Endothelial cell (in vitro differentiated cells): ENCODE measurements at places on chromosomes 13 and 19.

- H3K27ac ChIP-seq, result no peak overlapping the region
- H3K36me3 ChIP-seq, result peaks cover 4% of the 10 kb centered on the region
- peaks cover 14% of the 10 kb centered on the region for H3K4me1 ChIP-seq
- H3K4me3 ChIP-seq, result no peak overlapping the region
- H3K27me3 ChIP-seq, result peaks cover 3% of the 10 kb centered on the region
Observed at GRCh38 chr19:38429055-38429810, 3.2 kb upstream of the RASGRP4 start.

DNA sequence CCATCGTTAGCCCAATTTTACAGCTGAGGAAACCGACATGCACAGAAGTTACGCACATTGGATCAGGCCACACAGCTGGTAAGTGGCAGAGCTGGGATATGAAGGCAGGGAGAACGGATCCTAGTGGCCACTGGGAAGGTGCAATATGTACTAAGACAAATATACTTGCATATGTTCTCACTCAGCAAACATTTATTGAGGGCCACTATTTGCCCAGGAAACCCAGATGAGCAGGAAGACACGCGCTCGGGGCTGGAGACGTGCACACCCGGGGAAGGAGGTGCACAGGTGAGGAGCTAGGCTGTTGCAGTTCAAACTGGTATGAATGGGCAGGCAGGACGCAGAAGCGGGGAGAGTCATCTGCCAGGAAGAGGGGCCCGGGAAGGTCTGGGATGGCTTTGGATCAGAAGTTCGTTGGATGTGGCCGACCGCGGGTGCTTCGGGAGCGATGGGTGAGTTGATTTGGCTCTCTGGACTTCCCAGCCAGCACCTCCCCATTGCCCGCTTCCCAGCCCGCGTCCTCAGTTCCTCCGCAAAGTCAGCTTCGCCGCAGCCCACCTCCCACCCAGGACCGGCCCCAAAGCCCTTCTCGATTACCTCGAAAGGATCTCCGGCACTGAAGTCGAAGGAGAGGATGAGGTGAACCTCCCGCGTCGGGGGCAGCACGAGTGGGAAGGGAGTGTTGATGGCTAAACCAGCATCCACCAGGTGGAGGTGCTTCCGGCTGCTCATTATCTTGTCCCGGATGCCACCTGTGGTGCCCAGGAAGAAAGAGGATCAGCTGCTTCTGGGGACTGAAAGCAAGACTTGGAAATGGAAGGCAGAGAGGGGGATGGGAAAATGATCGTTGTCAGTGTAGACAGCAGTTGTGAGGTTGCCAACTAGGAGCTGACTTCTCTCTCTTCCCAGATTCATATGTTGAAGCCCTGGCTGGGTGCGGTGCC, 17.8 kb upstream of the CABP5 start:
- DNase-seq, result no peak
- no peaks in the 10 kb centered on the region for H3K36me3 ChIP-seq
- H3K4me3 ChIP-seq, result no peak overlapping the region
- H3K4me1 ChIP-seq, result no peaks in the 10 kb centered on the region
- H3K27me3 ChIP-seq, result peaks cover 4% of the 10 kb centered on the region

GRCh38 chr19:54186934-54187381, 2.4 kb downstream of the MBOAT7 start:
- peak overlapping the region; percentile 97 for H3K4me3 ChIP-seq
- H3K4me1 ChIP-seq, result peaks cover 31% of the 10 kb centered on the region
- peak overlapping the region; percentile 13 for H3K27ac ChIP-seq

- H3K27me3 ChIP-seq, result peaks cover 8% of the 10 kb centered on the region
- peak overlapping the region; percentile 21 for H3K4me3 ChIP-seq
- DNase-seq, result no peak
- H3K36me3 ChIP-seq, result peaks cover 4% of the 10 kb centered on the region
Observed at GRCh38 chr13:51645761-51646670, 61.8 kb downstream of the WDFY2 start.

DNA sequence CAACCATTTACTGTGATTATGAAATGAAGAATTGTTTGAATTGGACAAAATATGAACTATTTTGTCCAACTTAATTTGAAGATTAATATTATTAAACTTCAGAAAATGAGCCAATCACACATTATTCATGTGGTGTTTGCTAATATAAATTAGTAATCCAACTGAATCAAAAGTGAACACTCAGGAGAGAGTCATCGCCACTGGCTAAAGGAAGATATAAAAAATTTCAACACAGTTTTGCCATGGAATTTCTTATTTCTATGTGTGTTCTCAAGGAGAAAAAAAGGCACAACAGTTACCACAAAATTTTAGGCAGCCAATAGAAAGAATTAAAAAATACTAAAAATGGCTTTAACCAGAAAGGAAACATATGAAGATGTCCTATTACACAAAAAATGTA, 2683.8 kb downstream of the PCDH9 start:
- no peak for DNase-seq
- no peaks in the 10 kb centered on the region for H3K27me3 ChIP-seq
- H3K4me3 ChIP-seq, result no peak overlapping the region
- H3K36me3 ChIP-seq, result peaks cover 6% of the 10 kb centered on the region

DNA sequence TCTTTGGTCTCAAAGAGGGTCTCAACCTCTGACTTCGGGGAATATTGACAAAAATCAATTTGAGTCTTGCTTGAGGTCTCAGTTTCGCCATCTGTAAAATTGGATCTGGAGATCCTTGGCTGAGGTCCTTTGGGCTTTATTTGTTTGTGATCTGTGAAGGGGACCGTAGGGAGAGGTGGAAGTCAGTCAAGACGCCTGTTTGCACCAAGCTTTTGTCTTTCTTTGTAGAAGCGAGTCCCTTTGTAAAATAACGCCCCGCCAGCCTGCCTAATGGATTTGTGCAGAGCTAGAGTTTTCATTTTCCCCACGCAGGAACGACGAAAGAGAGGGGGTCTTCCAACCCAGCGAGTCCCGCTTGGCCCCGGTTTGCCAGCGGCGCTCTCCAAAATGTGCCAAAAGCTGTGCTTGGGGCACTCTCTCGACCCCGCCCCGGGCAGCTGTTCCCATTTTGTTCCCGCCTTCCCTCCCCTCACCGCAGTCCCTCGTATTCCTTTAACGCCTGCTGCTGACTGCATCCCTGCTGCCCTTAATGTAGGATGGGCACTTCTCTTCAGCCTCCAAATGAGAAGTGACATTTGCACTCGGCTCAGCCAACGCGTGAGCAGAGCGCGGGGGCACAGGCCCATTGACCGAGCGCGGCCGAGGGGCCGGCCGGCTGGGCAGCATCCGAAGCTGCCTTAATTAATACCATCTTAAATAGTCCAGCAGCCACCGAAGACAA, 13.0 kb downstream of the ZIC5 start:
- peak; percentile 11 for DNase-seq
- H3K27ac ChIP-seq, result no peak overlapping the region
- peaks cover 26% of the 10 kb centered on the region for H3K27me3 ChIP-seq

DNA sequence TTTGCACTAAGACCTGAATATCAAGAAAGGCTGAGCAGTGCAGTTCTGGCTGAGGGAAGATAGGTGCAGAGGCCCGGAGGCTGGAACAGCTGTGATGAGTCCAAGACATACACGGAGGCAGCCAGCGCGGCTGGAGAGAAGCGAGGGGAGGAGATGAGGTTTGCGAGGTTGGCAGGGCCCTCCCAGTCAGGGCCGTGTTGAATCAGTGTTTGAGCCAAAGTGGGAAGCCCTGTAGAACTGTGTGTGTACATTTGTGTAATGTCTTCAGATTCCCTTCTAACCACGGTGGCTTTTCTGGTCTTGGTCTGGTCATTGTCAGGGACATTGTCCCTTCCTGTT, 34.9 kb downstream of the PAK4 start:
- H3K36me3 ChIP-seq, result peaks cover 11% of the 10 kb centered on the region
- H3K4me3 ChIP-seq, result no peak overlapping the region
- no peak for DNase-seq
- peaks cover 10% of the 10 kb centered on the region for H3K27me3 ChIP-seq
- H3K4me1 ChIP-seq, result peaks cover 27% of the 10 kb centered on the region
- peak overlapping the region; percentile 30 for H3K27ac ChIP-seq

DNA sequence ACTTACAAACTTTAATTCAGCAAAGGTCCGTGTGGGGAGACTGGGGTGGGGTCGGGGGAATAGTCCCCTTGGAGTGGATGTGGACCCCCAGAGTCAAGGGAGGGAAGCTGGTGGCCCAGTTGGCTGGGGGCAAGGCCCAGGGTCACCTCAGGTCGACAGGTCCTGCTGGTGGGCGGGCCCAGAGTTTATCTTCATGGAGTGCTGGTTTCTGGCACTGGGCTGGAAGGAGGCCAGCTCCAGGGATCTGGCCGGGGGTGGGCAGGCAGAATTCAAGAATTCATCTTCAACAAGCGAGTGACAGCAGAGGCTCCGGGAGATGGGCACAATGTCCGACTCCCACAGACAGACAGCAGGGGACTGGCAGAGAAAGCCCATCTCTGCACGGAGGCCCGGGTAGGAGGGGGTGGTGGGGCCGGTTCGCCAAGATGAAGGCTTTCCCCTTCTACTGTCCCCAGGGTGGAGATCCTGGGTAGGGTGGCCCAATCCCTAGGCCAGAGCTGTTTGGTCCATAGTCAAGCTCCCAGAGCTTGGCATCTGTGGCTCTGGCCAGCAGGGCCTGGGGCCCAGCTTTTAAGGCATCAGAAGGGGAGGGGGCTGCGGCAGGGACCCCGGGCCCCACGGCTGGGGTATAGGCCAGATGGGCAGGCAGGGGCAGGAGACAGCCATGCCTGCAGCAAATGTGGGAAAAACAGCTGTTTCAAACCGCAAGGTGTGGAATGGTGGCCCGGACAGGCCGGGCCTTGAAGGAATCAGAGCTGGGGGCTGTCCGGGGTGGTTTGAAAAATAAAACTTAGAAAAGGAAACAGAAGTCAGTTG, 622 bp upstream of the FDX2 start:
- no peak overlapping the region for H3K27ac ChIP-seq
- peak overlapping the region; percentile 94 for H3K4me3 ChIP-seq
- H3K4me1 ChIP-seq, result peaks cover 6% of the 10 kb centered on the region
- no peak for DNase-seq
- H3K27me3 ChIP-seq, result peaks cover 8% of the 10 kb centered on the region

DNA sequence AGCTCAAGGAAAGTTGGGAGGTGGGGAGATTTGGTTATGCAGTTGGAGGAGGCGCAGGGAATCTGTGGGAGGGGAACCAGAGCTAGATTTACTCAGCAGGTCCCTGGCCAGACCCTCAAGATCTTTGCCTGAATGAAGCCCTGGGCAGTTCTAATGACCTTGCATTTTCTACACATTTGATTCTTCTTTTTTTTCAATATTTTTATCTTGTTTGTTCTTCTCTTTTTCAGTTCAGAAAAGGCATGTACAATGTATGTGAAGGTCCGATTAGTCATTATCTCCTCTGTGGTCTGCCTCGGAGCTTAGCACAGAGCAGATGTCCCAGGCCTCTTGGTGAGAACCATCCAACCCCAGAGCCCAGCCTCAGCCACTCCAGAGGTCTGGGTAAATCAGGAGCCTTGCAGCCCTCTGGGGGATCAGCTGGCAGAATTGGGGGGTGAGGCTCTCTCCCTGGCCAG, 24.2 kb downstream of the SERP2 start:
- peaks cover 1% of the 10 kb centered on the region for H3K4me1 ChIP-seq
- H3K4me3 ChIP-seq, result no peak overlapping the region
- no peaks in the 10 kb centered on the region for H3K36me3 ChIP-seq
- peaks cover 2% of the 10 kb centered on the region for H3K27me3 ChIP-seq
- no peak for DNase-seq
